Caco-2 (cell line): ENCODE measurements at places on chromosomes 2 and 18.

DNA sequence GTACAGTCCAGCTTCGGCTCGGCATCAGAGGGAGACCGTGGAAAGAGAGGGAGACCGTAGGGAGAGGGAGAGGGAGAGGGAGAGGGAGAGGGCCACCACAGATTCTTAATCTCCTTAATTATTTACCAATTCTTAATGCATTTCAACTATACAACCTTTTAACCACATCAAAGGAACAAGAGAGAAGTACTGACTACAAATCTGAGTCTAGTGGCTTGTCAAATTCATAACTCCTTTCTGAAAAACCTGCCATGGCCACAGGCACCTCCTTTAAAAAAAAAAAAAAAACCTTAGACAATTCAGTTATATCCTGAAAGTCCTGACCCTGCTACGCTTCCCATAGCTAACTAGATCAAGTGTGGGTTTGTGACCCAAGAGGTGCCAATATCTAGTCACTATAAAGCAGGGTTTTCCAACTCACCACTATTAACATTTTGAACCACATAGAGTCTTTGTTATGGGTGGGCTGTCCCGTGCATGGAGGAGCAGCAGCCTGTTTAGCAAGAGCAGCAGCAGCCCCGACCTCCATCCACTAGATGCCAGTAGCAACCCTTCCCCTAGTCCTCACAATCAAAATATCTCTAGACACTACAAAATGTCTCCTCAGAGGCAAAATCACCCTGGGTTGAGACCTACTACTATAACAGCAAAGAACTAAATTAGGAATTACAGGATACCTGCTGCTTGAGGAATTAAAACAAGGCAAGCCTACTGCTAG, 6.8 kb downstream of the ESCO1 start:
- no peak for DNase-seq

DNA sequence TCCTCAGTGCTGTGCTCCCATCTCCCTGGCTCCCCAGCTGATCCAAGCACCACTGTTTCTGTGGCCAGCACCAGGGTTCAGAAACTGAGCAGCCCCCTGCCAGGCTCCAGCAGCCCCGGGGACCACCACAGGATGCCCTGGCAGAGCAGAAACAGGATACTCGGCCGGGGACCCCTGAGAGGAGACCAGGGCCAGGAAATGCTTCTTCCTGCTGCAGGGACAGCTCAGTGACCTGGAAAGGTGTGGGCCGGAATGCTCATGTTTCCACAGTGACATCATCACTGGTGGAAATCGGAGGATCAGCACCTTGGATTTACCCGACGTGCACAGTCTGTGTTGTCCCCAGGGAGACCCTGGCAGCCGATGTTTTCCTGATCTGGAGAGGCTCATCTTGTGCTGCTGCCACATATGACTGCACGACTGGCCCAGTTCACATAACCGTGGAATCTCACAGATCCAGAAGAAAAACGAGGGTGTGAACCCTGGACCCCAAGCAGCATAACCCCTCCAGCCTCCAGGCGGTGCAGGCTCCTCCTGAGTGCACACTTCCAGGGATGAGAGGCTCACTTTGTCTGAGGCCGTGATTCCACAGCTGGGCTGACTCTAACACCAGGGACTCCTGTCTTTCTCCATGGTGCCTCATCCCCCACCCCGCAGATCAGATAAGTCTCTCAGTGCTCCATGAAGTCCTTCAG, 58.0 kb downstream of the DDX1 start:
- DNase-seq = no peak

- no peak for DNase-seq
These were observed 1185.6 kb upstream of the FAM98A start for GRCh38 chr2:34784701-34785100.

DNA sequence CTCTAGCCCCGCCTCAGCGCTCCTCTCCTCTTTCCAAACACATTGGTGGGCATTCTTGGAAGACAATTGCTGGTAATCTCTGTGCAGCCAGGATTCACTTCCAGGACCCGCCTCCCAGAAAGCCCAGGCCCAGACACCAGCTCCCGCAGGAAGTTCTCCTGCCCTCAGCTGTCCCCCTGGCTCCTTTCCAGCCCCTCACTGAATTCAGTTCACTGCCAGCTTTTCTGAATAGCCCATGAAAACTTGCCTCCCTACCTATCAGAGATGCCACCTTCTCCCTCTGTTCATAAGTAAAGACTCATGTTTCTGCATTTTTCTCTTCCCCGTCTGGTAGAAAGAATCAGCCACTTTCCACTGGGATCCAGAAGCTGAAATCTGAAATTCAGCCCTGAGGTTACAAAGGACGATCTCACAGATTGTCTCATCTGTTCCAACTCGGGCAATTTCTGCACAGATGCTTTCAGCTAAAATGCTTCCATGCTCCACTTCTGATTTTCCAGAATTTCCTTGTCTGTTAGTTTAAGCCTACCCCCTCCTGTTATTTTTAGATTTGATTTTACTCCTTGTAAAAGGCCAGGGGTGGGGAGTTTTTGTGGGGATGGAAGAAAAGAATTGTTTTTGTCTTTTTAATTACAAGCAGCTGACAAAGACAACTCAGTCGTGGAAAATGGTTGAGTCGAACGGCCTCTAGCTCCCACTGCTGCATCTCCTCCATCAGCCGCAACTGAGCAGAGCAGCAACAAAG, 98.1 kb downstream of the SP3 start:
- DNase-seq = no peak

DNA sequence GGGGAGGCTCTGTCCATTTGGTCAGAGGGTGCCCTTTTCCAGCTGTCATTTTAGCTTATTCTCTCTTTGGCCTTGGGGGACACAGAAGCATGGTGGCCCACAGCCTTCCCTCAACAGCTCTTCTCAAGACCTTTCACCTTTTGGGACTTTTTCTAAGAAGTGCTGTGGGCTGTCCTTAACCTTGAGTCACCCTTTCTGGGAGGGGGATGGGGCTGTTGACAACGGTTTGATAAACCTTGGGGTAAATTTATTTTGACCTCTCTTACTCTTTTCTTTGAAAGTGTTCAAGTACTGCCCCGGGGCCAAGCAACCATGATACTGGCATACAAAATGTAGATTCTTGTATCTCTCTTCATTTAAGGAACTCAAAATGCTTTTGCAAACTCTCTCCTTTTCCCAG, 13.7 kb downstream of the IGFBP5 start:
- DNase-seq = no peak

GRCh38 chr2:240449764-240450531, 14.5 kb downstream of the GPC1 start:
- no peak for DNase-seq

GRCh38 chr2:239411117-239411516, 10.3 kb upstream of the HDAC4 start:
- DNase-seq = no peak

GRCh38 chr18:45793264-45793965, 32.1 kb upstream of the SIGLEC15 start:
- DNase-seq = peak; percentile 50

DNA sequence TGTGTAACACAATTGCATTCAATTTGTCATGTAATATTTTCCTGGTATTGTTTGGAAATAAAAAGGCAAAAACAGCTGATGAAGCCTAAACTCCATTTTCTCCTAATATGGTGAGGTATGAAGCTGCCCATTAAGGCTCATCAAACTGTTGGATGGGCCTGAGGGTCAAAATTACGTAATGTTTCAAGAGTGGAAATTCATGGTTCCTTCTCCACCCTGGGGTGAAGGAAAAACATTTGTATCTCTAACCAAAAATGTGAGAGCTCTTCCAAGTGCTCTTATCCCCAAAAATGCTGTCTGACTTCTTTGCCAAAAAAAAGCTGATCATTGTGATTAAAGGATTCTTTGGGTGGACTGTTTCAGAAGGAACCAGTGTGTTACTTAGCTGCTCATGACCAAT, 91.8 kb downstream of the ARHGAP28 start:
- DNase-seq = no peak

DNA sequence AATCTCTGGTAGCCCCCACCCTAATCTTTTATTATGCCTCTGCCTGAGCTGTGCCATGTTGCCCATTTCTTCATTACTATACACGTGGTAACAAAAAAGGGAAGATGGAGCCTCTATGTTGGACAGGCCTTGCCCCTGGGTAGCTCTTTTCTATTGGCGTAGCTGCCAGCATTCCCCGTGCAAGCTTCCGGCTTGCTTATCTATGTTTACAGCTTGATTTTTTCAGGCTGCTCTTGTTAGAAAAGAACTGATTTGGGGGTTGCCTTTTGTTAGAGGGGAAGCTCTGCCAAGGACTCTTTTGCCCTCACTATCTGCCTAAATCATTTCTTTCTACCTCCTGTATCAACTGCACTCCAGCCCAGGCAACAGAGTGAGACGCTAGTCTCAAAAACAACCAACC, 45.5 kb upstream of the ZSWIM2 start:
- DNase-seq = no peak

- DNase-seq = no peak
These were observed 53.2 kb downstream of the PHLPP1 start for GRCh38 chr18:62768558-62768943.

DNA sequence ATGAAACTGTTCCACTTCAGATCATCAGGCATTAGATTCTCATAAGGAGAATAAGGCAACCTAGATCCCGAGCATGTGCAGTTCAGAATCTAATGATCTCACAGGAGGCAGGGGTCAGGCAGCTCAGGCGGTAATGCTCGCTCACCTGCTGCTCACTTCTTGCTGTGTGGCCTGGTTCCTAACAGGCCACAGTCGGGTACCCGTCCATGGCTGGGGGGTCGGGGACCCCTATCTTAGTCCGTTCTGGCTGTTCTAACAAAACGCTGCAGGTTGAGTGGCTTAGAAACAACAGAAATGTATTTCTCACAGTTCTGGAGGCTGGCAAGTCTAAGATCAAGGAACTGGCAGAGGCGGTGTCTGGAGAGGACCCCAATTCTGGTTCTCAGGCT, 79.2 kb downstream of the ASB1 start:
- DNase-seq = no peak

GRCh38 chr2:226873051-226873620, 37.3 kb downstream of the RHBDD1 start:
- no peak for DNase-seq

- DNase-seq = no peak
These were observed 323.1 kb downstream of the RBM43 start for GRCh38 chr2:150938527-150938926.
